T-helper 22 cell (primary cell): ENCODE measurements at places on chromosomes 2 and 18.

DNA sequence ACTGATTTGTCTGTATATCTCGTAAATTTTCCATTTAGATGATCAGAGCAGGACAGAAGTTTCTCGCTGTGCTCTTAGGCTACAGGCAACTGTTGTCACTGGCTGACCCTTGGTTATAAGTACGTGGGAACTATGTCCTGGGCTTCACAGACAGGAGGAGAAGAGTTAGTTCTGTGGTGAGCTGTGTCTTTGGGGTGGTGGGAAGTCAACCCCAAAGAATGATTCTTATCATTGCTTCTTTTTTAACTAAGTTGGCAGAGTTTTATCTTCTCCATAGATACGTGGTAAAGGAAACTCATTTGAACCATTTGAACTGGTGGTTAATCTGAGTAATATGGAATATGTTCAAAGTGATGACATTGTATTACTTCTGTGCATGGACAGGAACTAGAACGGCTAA lies 230.6 kb upstream of the EPAS1 start:
- DNase-seq, result no peak

DNA sequence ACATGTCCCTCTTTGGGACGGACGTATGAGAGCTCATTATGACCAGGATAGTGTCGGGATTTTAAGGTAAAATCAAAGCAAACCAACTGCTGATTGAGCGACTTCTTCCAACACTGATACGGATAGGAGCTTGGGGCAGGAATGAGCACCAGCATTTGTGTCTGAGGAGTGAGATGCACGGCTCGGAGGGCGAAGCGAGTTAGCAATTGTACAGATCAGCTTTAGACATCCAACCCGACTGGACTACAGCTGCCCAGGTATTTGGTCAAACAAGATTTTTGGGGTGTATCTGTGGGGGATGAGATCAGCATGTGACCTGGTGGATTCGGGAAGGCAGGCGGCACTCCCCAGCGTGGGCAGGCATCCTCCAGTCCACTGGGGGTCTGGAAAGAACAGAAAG lies 76.1 kb downstream of the NDUFA10 start:
- DNase-seq, result no peak

DNA sequence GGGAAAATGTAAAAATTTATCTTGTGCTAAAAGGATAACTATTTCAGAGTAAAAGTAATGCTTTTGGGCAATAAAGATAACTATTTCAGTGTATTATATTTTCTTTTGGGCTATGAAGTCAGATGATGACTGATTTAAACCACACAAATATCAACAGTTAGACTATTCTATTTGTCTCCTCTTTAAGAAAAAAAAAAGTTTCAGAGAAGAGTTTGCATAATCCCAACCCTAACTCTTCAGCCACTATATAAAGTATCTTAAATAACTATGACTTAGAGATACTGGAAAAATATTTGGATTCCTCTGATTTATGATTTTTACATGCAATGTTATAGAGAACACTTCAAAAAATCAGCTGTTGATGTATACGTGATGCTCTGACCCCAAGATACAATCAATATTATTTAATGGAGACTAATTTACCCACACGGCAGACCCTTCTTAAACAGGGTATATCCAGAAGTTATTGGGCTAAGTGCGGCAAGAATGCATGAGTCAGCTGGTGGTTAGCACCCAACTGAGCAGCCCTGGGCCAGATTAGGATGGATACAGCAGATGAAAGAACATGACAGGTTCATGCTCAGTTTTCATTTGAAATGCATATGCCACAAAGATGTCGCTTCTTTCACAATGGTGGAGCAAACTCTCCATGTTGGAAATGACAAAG lies 279.0 kb downstream of the AFF3 start:
- no peak for DNase-seq

GRCh38 chr2:98867539-98868309 lies 68.3 kb downstream of the CRACDL start:
- no peak for DNase-seq

DNA sequence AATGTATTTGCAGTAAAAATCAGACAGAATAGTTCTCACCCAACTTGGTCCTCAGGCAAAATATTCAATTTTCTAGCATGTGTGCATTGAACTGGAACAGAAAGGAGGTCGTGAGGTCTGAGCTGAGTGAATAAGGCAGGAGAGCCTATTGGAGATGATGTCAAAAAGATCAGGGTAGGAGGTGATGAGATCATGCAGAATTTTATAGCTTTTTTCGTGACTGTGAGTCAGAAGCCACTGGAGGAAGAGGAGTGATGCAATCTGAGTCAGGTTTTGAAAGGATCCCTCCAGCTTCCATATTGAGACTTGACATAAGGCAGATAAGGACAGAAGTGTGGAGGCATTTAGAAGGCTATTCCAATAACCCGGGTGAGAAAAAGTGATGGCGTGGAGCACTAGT lies 299.5 kb upstream of the SOX11 start:
- no peak for DNase-seq

DNA sequence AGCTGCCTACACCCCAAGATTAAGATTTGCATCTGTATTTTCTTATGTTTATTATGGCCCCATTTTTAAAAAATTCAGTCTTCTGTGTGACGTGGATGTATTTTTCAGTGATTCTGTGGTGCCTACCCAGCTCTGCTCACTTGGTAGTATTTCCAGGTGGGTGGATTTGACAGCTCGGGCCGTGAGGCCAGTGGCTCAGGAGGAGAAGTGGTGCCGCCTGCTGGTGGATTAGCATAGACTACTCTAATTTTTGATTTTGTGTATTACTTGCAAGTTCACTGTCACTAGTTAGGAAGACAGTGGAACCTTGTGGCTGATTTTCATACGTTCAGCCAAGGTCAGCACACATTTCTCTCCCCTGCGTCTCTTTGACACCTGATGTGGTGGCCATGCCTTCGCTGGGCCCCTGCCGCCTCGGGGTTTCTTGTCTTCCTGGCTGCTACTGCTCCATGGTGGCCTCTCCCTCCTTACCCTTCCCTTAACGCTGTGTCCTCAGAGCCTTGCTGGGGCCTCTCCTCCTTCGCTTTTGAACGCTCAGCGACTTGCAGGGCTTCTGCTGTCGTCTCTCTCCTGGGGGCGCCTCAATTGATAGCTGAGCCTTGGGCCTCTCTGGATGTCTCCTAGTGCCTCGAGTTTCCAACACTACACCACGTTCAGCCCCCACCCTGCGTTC lies 89.4 kb downstream of the DGKD start:
- DNase-seq, result peak; percentile 54

DNA sequence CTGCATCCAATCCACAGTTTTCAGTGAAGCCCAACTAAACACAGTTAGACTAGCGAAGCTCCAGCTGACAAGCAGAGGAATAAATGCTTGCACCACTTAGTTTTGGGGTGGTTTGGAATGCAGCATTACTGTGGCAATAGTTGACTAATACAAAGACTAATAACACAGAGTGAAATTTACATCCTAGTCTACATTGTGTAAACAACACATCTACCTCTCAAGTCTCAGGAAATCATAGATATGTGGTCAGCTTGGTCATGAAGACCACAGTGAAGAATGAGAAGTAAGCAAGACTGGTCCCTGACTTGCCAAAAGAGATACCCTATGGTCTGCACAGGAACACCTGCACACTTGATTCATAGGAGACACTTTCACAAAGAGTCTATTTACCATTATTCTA lies 155.1 kb upstream of the TANK start:
- DNase-seq, result no peak

DNA sequence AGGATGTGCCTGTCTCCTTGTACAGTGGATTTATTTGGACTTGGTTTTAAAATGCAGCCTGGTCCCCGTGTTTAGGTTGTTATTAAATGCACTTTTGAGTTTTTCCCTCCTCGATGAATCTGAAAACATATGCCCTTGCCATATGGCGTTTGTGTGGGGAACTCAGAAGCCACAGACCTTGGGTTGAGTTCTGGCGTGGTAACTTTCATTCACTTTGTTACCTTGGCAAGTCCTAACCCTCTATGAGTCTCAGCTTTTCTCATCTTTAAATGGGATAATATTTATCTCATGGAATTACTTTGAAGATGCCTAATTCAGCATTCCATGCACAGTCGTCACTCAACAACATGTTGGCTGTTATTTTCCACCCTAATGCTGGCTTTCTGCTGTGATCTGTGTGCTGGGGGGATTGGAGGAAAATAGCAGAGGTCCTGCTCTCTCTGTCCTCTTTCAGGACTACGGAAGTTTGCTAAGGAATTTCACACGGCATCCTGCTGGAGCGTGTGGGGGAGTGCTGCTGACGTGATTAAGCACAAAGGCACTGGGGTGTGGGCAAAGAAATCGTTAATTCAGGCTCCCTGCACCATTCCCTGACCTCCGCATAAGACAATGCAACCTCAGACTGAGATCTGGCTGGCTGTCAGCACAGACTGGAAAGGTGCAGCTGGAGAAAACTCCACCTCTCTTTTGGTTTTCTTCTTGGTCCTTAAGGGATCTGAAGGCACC lies 61.7 kb downstream of the LDLRAD4 start:
- no peak for DNase-seq

GRCh38 chr2:119544075-119544938 lies at the start of gene CFAP221:
CFAP221 (plus strand) TSS chr2:119544449; CDS start chr2:119546132, 1,683 bp downstream.
- DNase-seq, result no peak

DNA sequence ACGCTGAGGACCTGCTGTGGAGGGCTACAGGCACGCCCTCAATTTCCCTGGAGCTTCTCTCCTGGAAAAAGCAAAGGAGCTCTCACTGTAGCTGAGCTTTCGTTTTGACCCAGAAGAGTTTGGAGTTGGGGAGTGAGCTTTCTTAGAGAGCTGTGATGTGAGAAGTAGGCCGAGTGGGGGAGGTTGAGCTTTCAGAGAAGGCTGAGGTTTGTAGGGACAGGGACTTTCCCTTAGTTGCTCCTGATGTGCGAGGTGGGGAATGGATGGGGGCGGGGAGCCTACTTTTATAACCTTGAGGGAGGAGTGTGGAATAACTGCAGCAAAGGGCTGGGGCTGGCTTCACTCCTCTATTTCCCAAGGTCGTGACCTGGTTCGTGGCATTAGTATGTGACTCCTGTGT lies 47.1 kb downstream of the ZNF532 start:
- DNase-seq, result no peak

- no peak for DNase-seq
Observed at GRCh38 chr2:109385506-109385905, 228.3 kb downstream of the SEPTIN10 start.

- DNase-seq, result no peak
Observed at GRCh38 chr2:107473150-107473549, 353.5 kb upstream of the RGPD4 start.

DNA sequence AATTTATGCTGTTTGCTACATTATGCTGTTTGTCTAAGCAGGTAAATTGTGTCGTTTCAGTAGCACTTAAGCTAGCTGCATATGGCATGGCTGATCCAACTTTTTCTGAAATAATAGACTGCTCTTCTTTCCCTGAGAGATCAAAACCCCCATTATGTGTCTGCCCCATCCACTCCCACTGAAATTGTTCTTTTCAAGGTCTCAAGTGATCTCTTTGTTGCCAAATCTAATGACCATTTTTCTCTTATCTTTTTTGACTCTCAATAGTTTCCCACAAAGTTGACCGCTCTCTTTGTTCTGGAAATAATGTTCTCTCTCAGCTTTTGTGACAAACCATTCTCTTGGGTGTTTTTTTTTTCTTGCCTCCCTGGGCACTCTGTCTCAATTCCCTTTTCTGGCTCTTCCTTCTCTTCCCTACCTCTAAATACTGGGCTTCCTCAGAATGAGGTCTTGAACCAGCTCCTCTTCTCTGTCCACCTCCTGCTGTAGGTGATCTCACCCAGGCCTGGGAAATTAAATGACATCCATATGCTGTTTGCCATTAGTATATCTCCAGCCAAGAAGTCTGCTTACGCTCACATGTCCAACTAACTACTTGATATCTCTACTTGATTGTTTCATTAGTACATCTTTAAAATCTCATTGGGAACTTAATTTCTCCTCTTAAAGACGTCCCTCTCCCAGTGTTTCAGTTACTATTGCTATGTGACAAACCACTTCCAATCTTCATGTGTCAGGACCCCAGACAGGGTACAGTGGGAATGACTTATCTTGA lies 107.3 kb upstream of the TLK1 start:
- no peak for DNase-seq

DNA sequence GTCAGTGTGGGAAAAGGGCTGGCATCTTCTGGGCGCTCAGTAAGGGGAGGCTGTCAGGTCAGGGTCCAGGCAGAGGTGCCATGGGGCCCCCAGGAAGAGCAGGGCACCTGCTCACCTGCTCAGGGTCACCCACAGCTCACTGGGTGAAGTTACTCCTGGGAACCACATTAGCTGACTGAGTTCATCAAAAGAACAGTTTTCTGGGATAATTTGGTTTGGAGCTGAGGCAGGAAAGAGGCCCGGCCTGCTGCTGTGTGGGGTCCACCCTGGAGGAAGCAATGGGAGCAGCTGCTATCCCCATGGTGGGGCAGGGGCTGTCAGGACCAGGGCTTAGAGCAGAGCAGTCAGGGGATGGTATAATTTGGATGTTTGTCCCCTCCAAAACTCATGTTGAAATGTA lies 97.2 kb upstream of the GPC1 start:
- DNase-seq, result no peak

- DNase-seq, result no peak
Observed at GRCh38 chr18:57951999-57952774, 91.8 kb upstream of the NEDD4L start.

DNA sequence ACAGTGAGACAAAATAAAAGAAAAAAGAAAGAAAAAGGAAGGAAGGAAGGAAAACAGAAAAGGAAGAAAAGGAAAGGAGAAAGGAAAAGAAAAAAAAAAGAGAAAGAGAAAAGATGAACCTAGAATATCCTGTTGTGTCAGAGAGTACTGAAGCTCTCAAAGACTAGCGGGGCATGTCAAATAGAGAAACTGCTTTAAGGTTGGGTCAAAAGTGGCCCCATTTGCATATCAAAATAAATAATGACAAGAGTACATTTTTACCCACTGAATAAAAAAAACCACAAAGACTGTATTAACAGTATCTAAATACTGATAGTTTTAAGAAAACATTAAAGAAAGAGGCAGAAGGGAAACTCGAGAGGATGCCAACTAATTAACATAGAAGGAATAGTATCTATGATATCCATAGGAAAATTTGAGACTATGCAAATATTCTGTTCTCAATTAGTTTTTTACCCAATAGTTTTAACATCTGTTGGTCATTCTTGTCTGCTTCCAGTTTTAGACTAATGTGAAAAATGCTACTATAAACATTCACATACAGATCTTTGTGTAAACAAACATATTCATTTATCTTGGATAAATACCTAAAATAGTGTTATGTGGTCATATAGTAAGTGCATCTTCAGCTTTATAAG lies 53.2 kb downstream of the SFXN5 start:
- no peak for DNase-seq

GRCh38 chr2:158659483-158659882 lies 135.6 kb upstream of the DAPL1 start:
- no peak for DNase-seq

DNA sequence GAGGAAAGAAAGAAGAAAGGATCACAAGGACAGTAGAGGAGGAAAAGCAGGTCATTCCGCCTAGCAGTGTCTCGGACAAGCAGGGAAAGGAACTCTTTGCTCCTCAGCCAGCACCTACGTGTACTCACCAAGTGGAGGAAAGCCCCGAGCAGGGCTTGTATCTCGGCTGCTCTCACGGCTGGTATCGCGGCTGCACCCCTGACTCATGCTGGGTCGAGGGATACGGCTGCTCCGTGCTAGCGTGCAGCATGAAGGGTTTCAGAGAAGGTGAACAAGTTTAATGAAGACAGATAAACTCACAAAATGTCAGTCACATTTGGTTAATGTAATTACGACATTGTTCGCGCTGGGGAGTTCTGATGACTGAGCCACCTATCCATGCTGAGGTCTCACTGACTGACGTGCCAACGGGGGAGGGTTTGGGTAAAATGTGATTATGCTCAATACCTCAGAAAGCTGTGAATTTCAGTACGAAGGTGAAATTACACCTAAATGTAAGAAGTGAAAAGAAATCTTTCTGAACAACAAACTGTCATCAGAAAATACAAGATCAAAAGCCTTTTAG lies 112.1 kb upstream of the RNU4ATAC start:
- DNase-seq, result no peak
